A549 treated with Mapracorat at 1 μM for 4 hours (cell line): ENCODE measurements at places on chromosomes 12 and 14. TPM values are rescaled to one million over a fixed set of nuclear protein-coding genes. Genes with fewer than 3 reads are reported as not detected.

The RNASE3 gene
- total RNA-seq: not detected in 5 replicates

The NOS1 gene
- total RNA-seq: 0.30 to 0.58 TPM (median 0.49 TPM) in 5 replicates

The SOAT2 gene
- 0.14 to 0.28 TPM (median 0.23 TPM) in 5 replicates for total RNA-seq

The INHBC gene
- total RNA-seq: not detected in 5 replicates

The GLT8D2 gene
- 0.19 to 0.28 TPM (median 0.22 TPM) in 5 replicates for total RNA-seq

The NELL2 gene
- 0.11 to 0.13 TPM in 2 of 5 replicates, not detected in the others for total RNA-seq

The CLEC7A gene
- total RNA-seq: not detected in 5 replicates

The RPL10L gene
- total RNA-seq: not detected in 5 replicates

The ABCC9 gene
- total RNA-seq: 0.01 to 0.08 TPM in 2 of 5 replicates, not detected in the others

The SFSWAP gene
- total RNA-seq: 25.6 to 32.0 TPM (median 29.2 TPM) in 5 replicates

The IGFBP6 gene
- total RNA-seq: 157 to 250 TPM (median 241 TPM) in 5 replicates

The COCH gene
- 22.0 to 28.1 TPM (median 24.9 TPM) in 5 replicates for total RNA-seq
